Activated CD4-positive, alpha-beta T cell treated with anti-CD3 and anti-CD28 coated beads, Interleukin-2, Interleukin-6, amounts not matched to agents 100 ng/mL and 50 ng/mL, durations not matched to agents 16 hours and 8 hours (primary cell): ENCODE measurements at places on chromosomes 5 and 9.

DNA sequence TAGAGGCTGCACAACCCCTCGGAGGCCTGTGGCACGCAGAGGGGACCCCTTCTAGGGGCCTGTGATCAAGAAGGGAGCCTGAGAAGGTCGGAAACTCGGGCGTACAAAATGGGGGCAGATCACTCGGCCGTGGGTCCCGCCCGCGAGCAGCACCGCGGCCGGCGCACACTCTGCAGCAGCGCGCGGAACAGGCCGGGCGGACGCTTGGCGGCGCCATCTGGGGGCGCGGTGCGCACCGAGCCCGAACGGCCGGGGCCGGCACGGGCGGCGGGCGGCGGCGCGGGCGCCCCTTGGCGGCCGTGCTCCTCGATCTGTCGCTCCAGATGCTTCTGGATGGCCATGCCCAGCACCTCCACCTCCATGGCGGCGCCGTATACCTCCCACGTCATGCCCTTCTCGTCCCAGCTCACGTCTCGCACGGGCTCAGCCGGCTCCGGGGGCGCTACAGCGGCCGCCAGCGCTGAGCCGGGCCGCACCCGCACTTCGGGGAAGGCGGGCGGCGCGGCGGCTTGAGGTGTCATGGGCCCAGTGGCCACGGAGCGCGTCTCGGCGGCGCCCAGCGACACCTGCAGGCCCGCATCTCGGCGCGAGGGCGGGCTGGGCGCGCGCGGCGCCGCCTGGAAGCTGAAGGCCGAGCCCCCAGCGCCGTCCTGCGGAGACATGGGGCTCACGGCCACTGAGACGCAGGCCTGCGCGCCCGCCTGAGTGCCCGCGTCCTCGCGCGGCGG is 13.1 kb downstream of the GPRIN1 start:
- DNase-seq = peak; percentile 72

DNA sequence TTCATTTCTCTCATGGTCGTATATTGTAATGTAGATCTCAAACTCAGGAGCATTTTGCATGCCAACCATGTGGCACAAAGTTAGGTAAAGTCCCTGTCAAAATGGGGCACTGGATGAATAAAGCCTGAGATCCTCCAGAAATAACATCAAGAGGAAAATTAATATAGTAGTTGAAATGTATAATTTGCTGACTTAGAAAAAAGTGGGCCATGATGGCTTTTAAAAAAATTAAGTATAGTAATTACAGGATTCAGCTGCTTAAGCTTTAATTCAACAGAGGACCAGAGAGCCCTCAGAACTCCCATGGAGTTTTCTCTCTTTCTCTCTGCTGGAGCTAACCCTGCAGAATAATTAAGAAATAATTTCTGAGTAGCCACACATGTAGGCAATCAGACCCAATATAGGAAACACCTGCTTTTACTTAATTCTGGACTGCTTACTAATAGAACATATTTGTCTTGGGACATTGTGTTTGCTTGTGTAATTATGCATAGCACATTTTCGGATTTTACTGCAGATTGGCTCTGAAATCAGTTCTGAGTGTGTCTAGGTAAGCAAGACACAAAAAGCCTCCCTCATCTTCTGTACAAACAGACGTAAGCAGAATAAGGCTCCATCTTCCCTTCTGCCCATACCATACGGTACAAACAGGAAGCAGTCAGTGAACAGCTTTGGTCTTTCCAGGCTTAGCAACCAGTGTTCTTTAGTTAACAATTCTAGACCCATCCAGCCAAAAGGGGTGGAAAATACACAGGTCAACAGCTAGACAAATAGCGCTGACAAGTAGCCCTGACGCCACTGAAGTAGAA is 26.5 kb upstream of the PCSK1 start:
- DNase-seq = no peak

GRCh38 chr5:167049771-167050567 is 1241.5 kb upstream of the WWC1 start:
- no peak for DNase-seq

GRCh38 chr5:113060408-113061025 is 83.9 kb downstream of the DCP2 start:
- DNase-seq = no peak

DNA sequence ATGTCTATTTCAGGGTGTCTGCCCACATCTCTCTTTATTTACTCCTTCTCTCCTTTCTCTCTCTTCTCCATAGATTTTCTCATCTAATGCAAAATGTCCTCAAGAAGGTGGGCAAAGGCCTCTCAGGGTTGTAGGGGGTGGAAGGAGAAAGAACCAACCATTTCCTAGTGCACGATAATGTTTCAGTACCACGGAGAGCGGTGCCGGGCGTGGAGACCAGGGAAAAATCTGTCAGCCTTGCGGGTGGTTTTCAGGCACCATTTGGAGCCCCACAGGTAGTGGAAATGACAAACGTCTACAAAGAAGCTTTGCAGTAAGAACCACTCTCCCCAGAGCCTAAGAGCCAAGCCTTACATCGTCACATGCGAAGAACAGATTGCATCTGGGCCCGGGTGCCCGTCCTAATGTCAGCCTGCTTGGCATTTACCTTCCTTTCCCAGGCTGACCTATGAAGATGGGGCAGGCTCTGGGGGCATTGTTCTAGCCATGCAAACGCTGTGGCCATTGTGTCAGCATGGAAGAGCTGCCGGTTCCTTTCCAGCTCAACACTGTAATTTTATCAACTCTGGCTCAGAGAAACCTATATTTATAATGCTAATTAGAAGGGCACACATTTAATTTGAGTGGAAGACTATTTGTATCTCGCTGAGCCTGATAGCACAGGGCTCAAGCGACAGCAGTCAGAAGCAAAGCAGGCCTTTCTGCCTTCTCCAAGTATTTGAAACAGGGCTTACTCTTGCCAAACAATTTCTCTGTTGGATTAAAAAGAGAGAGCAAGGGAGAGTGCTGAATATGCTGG is 430.1 kb upstream of the WWC1 start:
- DNase-seq = no peak

DNA sequence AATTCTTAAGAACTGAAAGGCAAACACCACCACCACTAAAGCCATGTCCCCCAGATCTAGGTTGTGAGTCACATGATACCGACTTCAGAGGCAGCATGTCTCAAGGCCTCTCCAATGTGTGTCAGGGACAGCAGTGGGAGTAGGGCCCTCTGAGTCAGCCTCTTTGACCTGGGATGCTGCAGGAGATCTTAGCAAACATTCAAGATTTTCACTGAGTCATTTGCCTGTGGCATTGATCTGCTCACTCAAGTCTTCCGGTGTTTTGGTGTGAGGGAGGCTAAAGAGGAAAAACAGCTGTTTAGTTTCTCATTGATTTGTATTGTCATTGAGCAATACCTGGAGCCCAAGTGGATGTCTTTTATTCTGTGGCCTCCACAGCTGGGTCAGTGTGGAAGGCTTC is 36.1 kb downstream of the TMC1 start:
- peak; percentile 77 for DNase-seq

DNA sequence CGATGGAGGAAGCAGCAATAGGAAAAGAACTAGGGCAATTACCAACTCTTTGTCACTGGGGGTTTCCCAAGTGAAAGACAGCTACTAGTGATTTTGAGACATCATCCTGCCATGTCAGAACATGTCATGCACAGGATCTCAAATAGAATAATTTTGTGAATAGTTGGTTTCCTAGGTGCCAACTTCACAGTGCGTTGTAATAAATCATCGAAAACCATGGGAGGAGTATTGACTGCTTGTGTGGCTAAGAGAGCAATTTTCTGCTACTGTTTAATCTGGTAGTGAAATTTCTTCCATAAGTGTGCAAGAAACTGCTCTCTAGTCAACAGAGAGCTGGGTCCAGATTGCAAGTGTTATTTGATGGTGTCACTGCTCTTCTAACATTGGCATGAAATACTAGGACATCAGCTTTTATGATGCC is 168.6 kb downstream of the NNT start:
- DNase-seq = no peak

- DNase-seq = no peak
Observed at GRCh38 chr9:137462986-137463930, 4.1 kb upstream of the NSMF start.

DNA sequence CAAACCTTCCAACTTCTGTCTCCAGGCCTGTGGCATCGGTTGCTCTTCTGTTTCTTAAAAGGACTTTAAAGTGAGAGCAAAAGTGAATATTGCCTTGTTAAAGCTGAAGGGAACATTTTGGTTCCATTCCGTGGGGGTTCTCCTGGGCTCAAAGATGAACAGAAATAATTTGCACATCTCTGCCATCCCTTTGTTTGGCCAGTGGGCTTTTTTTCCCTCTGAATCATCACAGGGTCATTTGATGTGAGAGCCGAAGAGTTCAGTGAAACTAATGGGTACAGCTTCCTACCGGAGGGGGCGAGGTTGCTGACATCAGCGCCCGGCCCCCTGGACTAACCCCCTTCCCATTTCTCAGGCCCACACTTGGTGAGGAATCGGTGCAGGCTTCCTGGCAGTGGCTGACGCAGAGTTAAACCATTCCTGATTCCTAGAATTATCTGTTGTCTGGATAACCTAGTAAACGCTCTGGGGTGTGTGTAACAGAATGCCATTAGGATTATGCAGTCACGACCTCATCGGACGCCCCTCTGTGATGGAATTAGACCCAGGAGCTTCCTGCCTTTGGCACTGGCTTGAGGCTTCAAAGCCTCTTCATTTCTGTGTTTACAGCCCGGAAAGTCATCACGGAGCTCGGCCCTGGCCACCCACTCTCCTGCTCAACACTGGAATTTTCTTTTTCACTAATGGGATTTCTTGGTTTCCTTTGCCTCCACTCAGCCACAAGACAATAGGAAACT is 61.6 kb upstream of the RPL26L1 start:
- no peak for DNase-seq

DNA sequence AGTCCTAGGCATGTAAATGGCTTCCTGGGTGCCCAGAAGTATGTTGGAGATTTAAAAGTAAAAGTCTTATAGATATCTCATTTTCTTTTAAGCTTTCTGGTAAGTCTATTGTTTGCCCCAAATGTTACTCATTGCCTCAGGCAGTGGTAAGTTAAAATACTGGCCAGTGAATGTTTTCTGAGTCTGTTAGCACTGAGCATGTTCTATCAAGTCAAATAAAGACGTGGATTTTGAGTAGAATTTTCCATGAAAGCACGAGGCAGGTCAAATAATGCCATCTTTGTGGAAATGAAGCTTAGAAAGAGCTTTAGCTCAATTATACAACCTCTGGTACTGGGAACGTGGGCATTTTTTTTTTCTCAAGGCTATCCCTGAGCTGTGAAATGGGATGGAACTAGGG is 651.3 kb upstream of the ACO1 start:
- DNase-seq = no peak

DNA sequence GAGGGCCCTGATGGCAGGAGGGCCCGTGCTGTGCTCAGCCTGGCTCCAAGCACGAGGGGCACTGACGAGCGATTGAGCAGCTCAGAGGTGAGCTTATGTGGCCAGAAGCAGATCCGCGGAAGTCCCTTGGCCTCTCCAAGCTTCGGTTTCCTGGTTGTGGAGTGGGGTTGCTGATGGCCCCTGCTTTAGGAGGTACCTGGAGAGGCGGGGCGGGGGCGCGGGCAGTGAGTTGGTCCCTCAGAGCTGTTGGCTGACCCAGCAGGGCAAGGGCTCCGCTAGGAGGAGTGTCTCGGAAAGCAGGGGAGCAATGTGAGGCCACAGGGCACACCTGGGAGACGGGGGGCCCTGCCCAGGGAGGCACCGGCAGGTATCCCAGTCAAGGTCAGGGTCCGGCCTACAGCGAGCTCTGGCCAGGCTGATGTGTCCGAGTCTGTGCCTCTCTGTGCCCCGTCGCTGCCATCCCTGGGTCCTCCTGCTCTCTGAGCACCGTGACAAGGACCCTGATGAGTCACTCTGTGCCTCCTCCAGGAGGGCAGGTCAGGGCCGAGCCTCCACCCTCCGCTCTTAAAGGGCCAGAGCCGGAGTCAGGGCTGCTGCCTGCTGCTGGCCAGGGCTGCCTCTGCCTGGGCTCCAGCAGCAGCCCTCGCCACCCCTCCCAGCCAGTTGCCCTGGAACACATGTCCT is 14.8 kb downstream of the NCS1 start:
- peak; percentile 19 for DNase-seq

DNA sequence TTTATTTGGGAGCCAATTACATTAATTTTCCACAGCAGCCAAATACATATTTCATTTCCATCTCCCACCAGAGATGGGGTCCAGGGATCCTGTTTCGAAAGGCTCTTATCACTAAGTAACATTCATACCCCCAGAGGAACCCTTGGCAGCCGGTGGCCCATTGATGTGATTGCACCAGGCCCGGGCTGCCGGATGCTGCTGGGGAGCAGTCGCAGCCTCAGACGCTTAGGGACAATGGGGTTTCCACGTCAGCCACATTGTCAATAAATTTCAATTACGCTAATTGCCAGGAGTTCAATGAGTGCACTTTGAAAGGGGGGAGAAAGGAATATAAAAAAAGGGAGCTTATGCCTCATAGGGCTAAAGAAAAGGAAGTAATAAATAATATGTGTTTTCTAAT is 478.8 kb upstream of the ADAMTS16 start:
- DNase-seq = no peak

DNA sequence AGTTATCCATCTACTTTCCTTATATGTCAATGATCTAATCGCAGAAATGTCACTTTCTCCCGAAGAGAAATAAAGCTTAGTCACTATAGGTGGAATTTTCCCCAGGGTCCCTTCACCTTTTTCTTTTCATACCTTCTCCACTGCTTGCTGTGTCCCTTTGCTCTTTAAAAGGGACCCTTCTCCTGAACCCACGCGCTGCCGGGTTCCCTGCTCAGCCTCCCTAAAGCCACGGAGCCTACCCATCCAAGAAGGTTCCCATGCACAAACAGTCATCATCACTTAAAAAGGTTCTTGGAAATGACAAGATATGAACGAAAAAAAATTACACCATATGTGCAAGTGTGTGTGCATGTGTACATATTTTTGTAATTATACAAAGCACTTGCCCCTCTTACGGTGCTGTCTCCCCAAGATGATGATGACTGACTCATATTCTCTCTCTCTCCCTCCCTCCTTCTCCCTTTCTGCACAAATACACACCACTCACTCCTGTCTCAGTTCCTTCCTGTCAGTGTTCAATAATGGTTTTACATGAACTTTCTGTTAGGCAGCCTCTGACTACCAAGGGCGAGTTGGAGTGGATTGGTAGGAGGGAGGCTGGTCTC is 1.5 kb upstream of the PTPRD start:
- no peak for DNase-seq

- DNase-seq = peak; percentile 90
Observed at GRCh38 chr9:272251-273213, 57.9 kb downstream of the DOCK8 start.

GRCh38 chr9:36025746-36026145 is 11.0 kb upstream of the RECK start:
- no peak for DNase-seq

DNA sequence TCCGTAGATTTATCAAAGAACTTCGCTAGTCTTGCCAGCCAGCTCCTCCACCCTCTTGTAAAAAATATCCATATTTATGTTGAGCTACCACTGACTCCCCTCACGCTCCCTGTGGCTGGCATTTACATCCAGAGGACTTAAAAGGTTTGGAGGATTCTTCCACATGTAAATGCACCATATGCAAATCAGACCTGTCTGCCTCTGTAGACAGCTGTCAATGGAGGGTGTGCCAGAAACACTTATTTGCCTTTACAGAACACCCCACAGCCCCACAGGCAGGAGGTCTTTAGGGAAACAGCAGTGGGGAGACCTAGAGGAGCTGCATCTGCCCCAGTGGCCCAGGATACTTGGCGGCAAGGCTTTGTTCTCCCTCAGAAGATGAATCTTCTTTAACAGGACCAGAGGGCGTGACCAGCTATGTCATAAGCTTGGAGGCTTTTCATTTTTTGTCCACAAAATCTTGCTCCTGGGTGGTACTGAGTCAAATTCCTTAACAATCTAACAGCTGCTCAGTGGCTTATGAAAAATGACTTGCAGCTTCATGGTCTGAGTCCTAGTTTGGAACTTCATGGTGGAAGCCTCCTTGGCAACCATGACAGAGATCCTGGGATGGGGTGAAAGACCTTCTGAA is 535.8 kb downstream of the EBF1 start:
- no peak for DNase-seq

GRCh38 chr9:68651280-68651893 is 53.7 kb upstream of the PIP5K1B start:
- peak; percentile 36 for DNase-seq
